Amniotic stem cell (primary cell): ENCODE measurements at places on chromosomes 3 and 15.

- DNase-seq = no peak
Observed at GRCh38 chr15:99172989-99173388, 68.1 kb downstream of the SYNM start.

- no peak for DNase-seq
Observed at GRCh38 chr3:171965067-171965712, 74.2 kb upstream of the FNDC3B start.

DNA sequence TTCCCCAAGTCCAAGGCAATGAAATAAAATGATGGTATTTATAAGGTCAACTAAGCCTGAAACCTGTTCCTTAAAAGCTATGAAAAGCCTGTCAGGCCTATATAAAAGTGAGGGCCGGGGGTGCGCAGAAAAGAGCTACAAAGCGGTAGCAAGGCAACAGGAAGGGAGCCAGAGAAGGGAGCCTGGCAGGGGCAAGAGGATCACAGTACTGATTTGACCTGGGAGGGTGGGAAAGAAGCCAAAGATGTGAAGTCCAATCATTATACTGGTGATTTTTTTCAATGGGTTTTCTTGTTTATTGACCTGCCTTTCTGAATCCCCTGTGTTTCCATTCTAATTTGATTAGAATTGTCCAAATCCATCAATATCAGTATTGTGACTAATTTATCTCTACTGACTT lies 64.3 kb upstream of the STT3B start:
- no peak for DNase-seq

DNA sequence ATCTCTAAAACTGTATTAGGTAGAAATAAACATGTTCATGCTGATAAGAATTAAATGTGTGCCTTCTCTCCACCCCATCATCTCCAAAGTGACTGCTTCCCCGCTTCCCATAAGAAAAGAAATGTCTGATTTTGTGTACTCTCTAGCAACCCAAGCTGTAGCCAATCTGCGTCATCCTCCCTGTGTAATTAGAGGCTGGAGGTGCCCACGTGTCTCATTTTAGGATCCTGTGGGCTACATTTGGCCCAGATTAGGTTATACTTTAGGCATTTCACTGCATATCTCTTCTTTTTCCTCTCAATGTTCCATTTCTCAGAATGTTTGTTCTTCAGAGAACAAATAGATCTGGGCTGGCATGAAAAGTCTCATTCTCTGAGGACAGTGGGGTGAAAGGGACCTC lies 19.3 kb upstream of the ZNF148 start:
- no peak for DNase-seq

- DNase-seq = no peak
Observed at GRCh38 chr3:60142009-60142408, 1092.2 kb upstream of the CFAP20DC start.

DNA sequence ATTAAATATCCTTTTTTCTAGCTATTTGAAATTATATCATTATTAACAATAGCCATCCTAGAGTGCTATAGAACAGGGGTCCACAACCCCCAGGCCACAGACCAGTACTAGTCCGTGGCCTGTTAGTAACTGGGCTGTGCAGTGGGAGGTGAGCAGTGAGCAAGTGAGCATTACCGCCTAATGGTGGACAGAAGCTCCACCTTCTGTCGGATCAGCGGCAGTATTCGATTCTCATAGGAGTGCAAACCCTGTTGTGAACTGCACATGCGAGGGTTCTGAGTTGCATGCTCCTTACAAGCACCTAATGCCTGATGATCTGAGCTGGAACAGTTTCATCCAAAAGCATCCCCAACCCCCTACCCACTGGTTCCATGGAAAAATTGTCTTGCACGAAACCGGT lies 11.7 kb downstream of the CLDN16 start:
- no peak for DNase-seq

- DNase-seq = no peak
Observed at GRCh38 chr3:28386049-28386448, 37.4 kb upstream of the AZI2 start.
